H4 (cell line): ENCODE measurements at places on chromosomes 7 and 10. TPM values are rescaled to one million over a fixed set of nuclear protein-coding genes. Genes with fewer than 3 reads are reported as not detected.

The STEAP1 gene
- total RNA-seq, result 14.6 and 31.3 TPM in 2 replicates

The RHOBTB1 gene
- 39.8 and 41.1 TPM in 2 replicates for total RNA-seq

The TUBB8 gene
- total RNA-seq, result not detected in 2 replicates

The VSIR gene
- total RNA-seq, result 0.81 and 1.0 TPM in 2 replicates

The GIMAP2 gene
- total RNA-seq, result 19.7 and 22.0 TPM in 2 replicates

DNA sequence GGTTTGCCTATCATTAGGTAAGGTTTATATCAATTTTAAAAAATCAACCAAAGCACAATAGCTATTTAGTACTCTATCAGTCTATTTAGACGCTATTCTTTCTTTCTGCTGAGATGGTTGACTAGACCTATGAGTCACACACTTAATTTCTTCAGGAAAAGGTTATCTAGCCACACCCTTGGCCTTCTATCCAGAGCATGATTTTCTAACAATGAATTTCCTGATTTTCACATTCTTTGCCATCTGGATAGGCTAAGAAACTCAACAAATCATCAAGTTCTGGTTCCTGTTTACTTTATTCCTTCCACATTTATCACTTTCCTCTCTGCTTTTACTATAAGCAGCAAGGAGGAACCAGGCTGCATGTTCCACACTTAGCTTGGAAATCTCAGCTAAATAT lies 8.1 kb downstream of the PRPS1L1 start:
- peak; percentile 88 for DNase-seq

DNA sequence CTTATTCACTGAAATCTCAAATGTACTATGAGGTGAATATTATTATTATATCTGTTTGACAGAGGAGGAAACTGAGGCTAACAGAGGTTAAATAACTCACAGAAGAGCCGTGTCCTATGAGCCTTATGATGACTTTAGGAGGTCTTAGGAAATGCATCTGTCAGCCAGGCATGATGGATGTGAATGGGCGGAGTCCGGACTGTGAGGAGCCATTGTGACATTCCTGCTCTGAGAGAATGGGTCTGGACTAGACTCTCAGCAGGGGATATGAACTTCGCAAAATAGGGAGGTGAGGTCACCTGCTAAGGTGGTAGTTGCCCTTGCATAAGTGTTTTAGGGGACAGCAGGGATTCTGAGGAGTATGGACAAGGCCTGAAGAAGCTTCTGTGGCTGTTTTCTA lies 153.6 kb downstream of the TMEM178B start:
- DNase-seq, result no peak
